ENCODE measurements at places on chromosomes 13 and 19. TPM values are rescaled to one million over a fixed set of nuclear protein-coding genes. Genes with fewer than 3 reads are reported as not detected.

The IGFL1 gene
- total RNA-seq: not detected

GRCh38 chr13:112474869-112475268, 98.7 kb downstream of the SPACA7 start:
- no peak for DNase-seq

The KLK14 gene
- not detected for total RNA-seq

DNA sequence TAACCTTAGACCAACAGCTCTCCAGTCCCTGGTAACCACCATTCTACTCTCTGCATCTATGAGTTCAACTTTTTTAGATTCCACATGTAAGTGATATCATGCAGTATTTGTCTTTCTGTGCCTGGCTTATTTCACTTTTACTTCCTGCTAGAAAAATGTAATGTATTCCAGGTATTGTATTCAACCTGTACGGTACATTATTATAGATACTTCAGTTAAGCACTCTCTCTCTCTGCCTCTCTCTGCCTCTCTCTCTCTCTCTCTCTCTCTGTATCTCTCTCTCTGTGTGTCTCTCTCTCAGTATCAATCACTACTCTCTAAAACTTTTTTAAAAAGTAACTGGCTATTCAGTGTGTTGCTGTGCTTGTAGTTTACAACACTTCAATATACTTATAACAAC, 8.4 kb downstream of the DACH1 start:
- DNase-seq: no peak

The OLFM2 gene
- total RNA-seq: 42.7 TPM

The IGFL3 gene
- total RNA-seq: not detected

GRCh38 chr13:39836038-39836437, 180.6 kb downstream of the COG6 start:
- DNase-seq: no peak

GRCh38 chr19:13459351-13459750, 46.9 kb downstream of the CACNA1A start:
- no peak for DNase-seq

DNA sequence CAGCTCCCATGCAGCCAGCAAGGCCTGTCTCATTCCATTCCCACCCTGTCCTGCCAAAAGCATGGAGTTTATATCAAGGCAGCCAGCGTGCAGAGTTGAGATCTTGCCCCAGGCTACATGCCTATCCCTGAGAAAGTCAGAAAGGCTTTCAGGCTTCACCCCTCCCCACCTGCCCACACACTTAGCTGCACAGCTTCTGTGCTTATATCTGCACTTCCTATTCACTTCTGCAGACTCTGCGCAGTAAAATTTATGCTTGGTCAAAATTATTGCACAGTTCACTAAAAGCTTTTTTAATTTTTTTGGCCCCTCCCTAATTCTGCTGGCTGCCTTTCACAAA, 12.5 kb upstream of the ZNF675 start:
- DNase-seq: no peak

DNA sequence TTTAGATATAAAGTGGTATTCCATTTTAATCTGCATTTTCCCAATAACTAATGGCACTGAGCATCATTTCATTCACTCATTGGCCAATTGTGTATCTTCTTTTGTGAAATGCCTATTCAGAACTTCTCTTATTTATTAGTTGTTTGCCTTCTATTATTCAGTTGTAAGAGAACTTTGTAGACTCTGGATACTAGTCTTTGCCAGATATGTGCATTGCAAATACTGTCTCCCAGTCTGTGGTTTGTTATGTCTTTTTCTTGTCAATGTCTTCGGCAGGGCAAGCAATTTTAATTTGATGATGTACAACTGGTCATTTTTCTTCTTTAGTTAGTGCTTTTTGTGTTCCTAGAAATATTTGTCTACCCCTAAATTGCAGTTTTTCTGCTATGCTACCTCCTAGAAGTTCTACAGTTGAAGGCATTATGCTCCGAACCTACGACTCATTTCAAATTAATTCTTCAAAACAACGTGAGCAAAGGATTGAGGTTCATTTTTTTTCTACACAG, 115.9 kb downstream of the TSHZ3 start:
- DNase-seq: no peak

GRCh38 chr13:51556740-51557139, 27.5 kb upstream of the WDFY2 start:
- DNase-seq: peak; percentile 54

The RASIP1 gene
- total RNA-seq: 9.8 TPM

- DNase-seq: no peak
Measured at GRCh38 chr13:109737606-109738005, 48.8 kb downstream of the IRS2 start.

DNA sequence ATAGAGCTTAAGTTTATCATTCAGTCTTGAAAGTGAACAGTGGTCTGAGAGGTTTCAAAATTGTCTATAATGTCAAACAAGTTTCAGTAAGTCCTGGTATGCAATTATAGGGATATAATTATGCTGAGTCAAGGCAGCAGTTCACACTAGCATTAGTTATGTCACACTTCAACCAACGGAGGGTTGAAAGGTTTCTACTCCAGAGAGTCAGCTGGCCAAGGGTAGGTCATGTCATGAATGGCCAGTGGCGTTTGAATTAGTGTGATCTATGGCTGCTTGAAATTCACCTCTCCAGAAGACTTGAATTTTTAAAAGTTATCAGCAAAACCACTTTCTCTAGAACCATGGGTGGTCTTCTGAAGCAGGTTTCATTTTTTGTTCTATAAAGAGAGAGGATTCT, 108.6 kb downstream of the TNFRSF19 start:
- DNase-seq: no peak

The LIN37 gene
- total RNA-seq: 18.9 TPM

The ZNF835 gene
- 7.8 TPM for total RNA-seq

DNA sequence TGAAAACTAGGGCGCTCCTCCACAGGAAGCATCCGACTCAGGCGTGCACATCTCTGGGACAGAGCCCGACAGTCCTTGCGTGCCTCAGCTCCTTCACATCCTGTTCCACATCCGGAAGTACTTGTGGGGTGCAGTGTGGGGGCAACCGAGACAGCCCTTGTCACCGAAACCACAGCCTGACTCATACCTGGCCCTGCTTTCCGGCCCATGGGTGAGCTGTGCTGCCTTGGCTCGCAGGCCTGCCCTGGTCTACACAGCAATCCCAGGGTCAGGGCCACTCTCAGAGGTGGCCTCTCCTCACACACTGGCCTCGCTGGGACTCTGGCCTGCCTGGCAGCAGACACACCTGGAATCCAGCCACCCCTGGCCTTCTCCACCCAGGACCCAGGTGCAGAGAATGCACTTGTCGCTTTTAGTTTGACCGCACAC, 100.4 kb downstream of the STK24 start:
- DNase-seq: peak; percentile 41

DNA sequence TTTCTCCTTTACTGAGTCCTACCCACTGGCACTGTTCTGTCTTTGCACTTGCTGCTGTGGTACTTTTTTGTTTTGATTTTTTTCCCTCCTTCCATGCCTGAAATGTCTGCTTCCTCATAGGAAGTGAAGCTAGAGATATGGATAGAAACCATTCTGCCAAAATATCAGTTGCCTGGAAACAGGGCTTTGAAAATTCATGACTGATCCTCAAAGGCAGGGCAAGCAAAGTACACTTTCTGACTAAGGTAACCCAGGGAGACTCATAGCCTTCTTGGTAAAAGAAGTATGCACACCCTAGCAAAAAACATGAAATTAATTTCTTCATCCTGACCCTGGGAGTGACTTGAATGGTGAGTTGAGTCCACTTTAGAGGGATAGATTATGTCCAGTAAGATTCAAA, 329.8 kb downstream of the MYO16 start:
- DNase-seq: no peak

- peak; percentile 56 for DNase-seq
Measured at GRCh38 chr13:54989418-54989817, 1960.8 kb downstream of the OLFM4 start.

- no peak for DNase-seq
Measured at GRCh38 chr13:95629071-95629470, 15.4 kb downstream of the DZIP1 start.

DNA sequence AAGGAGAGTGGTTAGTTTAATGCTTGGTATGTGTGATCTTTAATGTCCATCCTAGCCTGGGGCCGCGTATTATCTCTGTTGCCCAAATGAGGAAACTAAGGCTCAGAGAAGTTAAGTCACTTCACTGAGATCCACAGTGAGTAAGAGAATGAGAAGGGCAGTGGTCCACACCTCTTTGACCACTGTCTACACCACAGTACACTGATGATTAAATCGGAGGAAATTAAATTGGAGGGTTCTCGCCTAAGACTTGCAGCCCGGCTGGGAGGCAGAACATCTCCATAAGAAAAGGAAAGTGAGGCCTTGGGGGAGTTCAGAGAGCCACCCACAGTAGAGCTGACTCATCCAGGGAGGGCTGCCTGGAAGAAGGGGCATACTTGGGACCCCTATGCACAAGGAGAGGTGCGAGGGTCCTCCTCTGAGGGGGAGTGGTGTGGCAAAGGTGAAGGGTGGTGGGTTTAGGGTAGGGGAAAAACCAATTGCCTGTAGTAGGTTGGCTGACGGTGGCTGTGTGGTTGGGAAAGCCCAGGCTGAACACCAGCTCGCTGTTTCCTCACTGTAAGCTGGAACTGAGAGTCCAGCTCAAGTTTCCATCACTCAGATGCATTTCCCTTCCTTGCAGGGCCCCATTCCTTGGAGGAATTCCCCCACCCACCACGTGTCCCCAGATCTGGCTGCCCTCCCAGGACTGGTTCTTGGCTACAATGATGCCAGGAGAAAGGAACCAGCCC, 15.0 kb upstream of the DHRS12 start:
- DNase-seq: no peak

- no peak for DNase-seq
Measured at GRCh38 chr13:70448820-70449219, 340.6 kb upstream of the KLHL1 start.

DNA sequence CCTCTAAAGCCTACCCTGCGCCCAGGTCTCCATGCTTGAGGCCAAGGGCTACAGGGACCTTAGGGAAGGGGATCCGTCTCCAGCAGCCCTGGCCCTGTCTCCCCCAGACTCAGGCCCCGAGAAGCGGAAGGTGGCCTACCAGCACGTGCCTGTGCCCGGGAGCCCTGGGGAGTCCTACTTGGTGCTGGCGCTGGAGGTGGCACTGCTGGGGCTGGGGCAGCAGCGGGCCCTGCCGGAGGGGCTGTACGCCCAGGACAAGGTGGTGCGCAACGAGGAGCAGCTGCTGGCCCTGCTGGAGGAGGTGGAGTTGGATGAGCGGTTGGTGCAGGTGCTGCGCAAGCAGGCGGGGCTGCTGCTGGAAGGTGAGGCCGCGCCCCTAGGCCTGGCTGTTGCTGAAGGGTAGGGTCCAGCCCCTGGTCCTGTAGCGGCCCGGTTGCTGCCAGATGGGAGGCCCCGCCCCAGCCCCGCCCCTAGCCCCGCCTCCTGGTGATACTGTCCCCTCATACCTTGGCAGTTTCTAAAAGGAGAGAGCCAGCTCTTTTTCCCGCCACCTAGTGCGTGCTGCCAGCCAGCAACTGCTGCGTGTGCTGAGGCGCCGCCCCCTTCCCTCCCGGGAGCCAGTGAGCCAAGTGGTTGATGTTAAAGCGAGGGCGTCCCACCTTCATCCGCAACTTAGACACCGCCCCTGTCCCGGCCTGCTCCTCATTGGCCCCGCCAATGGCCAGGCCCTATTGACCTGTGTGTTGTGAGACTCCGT, 22.6 kb downstream of the ZSWIM4 start:
- peak; percentile 78 for DNase-seq

All from thyroid gland (tissue), 4 donors.